ENCODE measurements at places on chromosomes 4 and X. TPM values are rescaled to one million over a fixed set of nuclear protein-coding genes. Genes with fewer than 3 reads are reported as not detected.

DCLK2 gene
- polyA plus RNA-seq: 9.4 TPM

PPEF2 gene
- 0.06 TPM for polyA plus RNA-seq

CFP gene
- 1.2 TPM for polyA plus RNA-seq

SMIM31 gene
- polyA plus RNA-seq: not detected

SOX3 gene
- not detected for polyA plus RNA-seq

- DNase-seq: no peak
These were observed 900.3 kb downstream of the PCDH7 start for GRCh38 chr4:31620476-31620875.

GRCh38 chrX:386768-387575 is at the start of gene PPP2R3B:
TSS of gene PPP2R3B (minus strand) at chrX:386907. CDS start at chrX:386691, 216 bp downstream.
- DNase-seq: peak; percentile 99

DNA sequence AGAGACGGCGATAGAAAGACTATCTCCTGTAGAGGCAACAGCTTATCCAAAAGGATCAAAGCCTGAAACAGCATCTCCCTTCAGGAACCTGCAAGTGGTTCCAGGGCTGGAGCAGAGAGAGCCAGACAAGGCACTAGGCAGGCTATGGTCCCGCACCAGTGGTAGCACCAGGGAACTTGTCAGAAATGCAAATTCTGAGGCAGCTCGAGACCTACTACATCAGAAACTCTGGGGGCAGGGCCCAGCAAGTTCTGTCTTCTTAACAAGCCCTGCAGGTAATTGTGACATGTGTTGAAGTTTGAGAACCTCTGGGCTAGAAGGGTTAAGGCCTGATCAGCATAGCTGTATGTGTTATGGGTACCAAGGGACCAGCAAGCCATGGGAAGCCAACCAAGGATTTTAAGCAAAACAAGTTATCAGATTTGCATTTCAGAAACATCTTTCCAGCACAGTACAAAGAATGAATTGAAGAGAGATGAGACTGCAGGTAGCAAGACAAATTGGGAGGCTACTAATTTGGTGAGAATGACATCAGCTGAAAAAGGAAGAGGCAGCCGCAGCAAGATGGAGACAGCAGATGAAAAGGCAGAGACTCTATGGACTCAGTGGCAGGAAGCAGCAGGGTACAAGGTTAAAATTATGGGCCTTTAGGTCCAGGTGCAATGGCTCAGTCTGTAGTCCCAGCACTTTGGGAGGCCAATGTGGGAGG is 139.7 kb downstream of the TSPAN5 start:
- no peak for DNase-seq

- no peak for DNase-seq
These were observed 346.1 kb downstream of the GBA3 start for GRCh38 chr4:23038626-23039491.

- DNase-seq: no peak
These were observed 459.9 kb upstream of the AMOT start for GRCh38 chrX:113300580-113300979.

GRCh38 chrX:135003876-135004623 is 13.3 kb downstream of the SMIM10 start:
- peak; percentile 91 for DNase-seq

- DNase-seq: no peak
These were observed 344.2 kb upstream of the TEX13C start for GRCh38 chrX:124975456-124975855.

- DNase-seq: no peak
These were observed 156.6 kb downstream of the FHIP1A start for GRCh38 chr4:151565583-151565982.

DNA sequence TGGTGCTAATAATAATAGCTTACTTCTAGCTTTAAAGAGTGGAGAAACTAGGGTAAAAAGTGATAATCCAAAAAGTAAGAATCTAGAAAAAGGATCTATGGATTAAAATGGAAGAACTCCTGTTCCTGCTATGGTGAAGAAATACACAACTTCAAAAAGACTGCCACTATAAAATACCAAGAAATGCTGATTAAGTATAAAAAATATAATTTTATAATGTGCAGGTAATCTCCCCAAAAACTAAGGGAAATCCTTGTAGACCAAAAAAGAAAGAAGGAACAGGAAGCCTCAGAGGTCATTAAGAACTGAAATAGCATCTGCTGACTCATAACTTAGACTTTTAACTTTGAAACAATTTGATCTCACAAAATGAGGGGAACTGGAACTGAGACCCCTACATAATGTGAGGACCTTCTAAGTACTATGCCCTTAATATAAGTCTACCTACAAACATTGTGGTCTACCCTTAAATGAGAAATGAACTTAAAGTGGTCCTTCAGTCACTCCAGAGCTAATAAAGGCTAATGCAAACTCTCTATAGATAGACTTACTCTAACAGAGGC is 50.6 kb upstream of the SRPX start:
- no peak for DNase-seq

- no peak for DNase-seq
These were observed 89.4 kb upstream of the TRIM2 start for GRCh38 chr4:153114771-153115321.

DNA sequence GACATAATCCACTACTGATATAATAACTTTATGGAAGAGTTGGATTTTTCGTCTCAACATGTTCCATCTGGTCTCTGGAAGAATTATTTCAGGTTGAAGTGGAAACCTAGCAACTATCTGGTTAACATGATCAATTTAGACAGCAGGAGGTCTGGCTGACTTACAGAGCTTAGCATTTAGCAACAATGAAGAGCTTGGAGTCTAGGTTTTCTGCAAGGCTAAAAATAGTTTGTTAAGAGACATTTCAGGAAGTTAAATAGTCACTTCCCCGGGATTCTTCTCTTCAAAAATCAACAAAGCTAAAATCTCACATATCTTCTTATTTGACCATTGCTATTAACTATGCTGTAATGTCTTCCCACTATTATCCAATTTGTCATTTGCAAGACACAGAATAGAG is 418.6 kb upstream of the DIPK2B start:
- no peak for DNase-seq

GRCh38 chrX:101206471-101206870 is 13.1 kb upstream of the DRP2 start:
- DNase-seq: no peak

- DNase-seq: no peak
These were observed 128.9 kb upstream of the LIMCH1 start for GRCh38 chr4:41408859-41409593.

GRCh38 chr4:91837608-91838029 is 466.1 kb upstream of the GRID2 start:
- no peak for DNase-seq

DNA sequence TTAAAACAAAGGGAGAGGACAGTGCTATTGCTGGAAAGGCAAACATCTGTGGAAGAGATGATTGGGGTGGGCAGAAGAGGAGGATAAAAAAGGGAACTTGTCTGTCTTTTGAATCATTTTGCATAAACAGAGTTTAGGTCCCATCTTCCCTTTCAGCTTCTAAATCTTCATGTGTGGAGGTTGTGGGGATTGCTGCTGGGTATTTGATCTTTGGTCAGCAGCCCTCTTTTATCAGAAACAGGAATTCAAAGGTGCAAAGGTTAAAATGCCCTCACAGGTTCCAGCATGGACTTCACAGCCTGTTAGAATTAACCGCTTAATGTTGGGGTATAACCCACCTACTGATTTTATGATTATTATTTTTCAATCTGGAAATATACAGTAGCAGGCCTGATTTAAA is 39.5 kb upstream of the TMEM154 start:
- no peak for DNase-seq

DNA sequence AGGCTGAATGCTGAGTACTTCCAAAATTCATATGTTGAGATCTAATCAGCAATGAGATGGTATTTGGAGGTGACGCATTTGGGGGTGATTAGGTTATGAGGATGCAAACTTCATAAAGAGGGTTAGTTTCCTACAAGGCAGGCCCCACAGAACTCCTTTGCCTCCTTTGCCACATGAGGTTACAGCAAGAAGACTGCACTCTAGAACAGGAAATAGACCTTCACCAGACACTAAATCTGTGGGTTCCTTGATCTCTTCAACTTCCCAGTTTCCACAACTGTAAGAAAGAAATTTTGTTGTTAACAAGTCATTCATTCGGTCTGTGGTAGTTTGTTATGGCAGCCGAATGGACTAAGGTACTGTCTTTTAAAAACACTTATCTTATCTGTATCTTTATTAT is 681.9 kb upstream of the HS3ST1 start:
- DNase-seq: no peak

DNA sequence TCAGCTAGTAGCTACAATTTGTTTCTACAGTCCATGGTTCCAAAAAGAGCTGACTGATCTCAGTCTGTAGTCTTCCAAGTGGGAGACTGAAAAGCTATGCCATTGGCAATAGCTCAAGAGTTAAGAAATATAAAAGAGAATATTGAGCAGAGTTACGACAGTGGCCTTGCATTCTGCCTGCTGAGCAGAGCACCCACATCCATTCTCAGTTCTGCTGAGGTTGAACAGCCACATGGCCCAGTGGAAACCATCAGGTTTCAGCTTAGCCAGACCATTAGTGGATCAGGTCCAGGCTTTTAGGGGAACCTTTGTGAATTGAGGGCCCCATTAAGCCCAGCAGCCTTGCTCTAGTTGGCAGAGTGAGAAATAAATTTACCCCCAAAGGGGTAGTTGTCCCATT is 28.1 kb downstream of the ZNF81 start:
- DNase-seq: no peak

DNA sequence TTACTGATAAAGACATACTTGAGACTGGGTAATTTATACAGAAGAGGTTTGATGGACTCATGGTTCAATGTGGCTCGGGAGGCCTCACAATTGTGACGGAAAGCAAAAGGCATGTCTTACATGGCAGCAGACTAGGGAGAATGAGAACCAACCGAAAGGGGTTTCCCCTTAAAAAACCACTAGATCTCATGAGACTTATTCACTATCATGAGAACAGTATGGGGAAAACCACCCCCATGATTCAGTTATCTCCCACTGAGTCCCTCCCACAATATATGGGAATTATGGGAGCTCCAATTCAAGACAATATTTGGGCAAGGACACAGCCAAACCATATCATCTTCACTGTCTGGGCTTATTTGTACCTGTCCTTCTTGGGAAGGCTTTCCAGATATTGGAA is 22.8 kb upstream of the MUC7 start:
- DNase-seq: no peak

GRCh38 chr4:20254511-20255250 is 3.0 kb downstream of the SLIT2 start:
- peak; percentile 58 for DNase-seq
